ENCODE measurements at places on chromosomes 3 and 15.

GRCh38 chr15:69164807-69165636 is 4.6 kb downstream of the GLCE start:
- DNase-seq: no peak

GRCh38 chr3:57060089-57060821 is at the start of gene SPATA12:
Gene SPATA12, plus strand, starts transcription at chr3:57060664. Its CDS starts 13,031 bp downstream, at chr3:57073695.
- DNase-seq: peak; percentile 45

DNA sequence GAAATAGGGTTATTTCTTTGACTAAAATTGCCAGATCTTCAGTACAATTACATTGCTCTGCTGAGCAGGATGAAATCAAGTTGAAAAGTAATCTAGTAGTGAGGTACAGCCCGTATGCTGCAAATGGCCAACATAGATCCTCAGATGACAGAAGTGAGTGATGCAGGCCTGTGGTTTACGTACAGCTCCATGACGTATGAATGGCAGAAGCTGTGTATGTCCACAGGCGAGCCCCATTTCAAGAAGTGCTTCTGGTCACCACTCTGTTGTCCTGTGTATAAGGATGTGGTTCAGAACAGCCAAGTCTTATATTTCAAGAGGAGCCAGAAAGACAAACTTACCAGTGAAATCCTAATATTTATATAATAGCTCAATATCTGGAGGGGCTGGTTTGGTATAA is 9.2 kb downstream of the CD86 start:
- no peak for DNase-seq

DNA sequence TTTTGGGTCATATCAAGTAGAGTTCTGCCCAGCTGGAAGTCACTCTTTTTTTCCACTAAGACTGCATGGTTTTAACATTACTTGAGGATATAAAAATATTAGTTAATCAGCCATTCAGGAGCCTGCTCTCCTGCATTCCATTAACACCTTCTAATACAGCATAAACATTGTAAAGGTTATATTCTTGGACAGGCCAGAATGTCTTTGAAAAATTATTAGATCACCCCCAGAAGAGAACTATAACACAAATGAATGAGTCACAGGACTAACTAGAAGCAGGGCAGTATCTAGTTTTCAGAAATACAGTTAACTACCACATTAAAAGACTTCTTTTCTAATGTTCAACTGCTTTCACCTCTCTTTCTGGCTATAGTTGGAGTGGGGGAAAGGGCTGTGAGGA is 80.9 kb downstream of the THBS1 start:
- DNase-seq: no peak

DNA sequence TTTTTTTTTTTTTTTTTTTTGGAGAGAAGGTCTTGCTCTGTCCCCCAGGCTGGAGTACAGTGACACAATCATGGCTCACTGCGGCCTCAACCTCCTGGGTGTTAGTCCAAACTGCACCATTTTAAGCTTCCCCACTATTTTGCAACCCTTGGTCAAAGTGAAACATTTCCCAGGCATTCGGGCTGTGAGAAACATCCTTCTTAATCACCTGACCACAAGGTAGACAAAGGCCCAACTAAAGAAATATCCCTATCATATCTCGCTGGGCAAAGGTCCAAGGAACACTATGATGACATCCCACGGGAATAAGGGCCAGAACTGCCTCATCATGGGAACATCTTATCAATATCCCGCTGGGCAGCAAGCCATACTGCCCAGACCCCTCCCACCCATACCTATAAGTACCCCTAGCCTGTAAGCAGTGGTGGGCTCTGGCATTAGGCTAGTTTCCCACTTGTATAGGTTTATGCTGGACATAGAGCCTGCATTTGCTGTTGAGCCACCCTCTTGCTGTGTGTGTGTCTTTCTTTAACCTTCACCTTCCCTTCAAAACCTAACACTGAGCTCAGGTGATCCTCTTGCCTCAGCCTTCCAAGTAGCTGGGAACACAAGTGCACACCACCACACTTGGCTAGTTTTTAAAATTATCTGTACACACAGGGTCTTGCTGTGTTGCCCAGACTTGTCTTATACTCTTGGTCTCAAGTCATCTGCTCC is 95.2 kb downstream of the SEMA5B start:
- DNase-seq: no peak

DNA sequence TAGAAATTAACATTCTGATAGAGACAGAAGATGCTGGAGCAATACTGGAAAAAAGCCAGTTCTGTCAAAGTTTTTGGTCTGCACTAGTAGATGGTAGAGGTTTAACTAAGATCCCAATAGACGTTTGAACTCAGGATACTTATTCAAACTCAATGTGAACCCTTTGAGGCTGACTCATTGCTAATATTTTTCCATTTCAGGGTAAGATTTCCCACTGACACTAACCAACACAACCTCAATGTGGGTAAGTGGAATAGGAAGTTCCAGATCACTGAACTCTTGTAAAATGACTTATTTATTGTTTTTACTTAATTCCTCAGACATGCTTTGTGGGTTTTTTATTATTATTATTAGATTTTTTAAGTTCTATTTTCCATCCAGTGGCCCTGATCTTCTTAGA is 1024.8 kb downstream of the EPHA3 start:
- no peak for DNase-seq

DNA sequence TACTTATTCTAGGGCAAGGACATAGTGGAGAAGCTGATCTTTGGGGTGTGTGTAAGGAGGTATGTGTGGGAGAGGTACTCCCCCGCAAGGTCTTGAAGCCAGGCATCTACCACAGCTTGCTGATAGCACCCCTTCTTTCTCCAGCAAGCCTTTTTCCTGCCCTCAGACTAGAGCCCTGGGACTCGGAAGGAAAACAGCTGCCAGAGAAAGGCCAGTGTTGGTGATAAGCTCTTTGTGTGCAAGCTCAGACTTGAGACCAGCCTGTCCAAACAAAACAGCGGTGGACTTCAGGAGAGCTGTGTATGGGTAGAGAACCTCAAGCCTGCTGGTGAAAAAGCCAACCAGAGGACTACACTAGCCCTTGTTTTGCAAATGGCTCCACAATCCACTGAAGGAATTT is 1028.6 kb downstream of the MCTP2 start:
- DNase-seq: no peak

GRCh38 chr3:177263615-177264368 is 66.5 kb upstream of the TBL1XR1 start:
- DNase-seq: peak; percentile 33

DNA sequence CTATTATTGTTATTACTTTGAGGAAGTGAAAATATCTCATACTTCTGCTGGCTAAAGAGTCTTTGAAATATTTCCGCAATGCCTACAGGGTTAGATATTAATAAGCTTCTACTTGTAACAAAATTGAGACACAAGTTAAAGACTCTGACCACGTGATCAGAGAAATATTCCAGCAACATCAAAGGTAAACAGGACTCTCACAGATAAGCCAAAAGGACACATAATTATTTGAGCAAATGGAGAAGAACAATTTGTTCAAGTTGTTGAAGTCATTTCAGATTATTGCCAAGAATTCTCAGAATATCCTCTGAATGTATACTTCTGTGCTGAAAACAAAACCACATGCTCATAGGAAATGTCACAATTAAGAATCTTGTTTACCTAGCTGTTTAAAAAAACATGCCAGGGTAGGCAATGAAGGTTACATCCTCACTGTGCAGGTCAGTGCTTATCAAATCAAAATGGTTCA is 225.8 kb upstream of the ALCAM start:
- DNase-seq: no peak

- DNase-seq: no peak
Observed at GRCh38 chr3:78605178-78605577, 1162.6 kb downstream of the ROBO1 start.

- DNase-seq: peak; percentile 28
Observed at GRCh38 chr3:70120357-70120966, 120.9 kb downstream of the SAMMSON start.

DNA sequence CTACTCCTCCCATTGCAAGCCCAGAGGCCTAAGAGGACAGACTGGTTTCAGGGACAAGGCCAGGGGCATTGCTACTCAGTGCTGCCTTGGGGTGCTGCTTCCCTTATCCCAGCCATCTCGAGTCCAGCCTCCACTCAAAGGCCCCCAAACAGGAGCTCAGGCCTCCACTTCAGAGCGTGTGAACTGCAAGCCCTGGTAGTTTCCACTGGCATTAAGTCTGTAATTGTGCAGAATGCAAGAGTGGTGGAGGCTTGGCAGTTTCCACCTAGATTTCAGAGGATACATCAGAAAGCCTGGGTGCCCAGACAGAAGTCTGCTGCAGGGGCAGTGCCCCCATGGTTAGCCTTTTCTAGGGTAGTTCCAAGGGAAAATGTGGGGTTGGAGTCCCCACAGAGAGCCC is 192.8 kb upstream of the ST8SIA2 start:
- DNase-seq: no peak

- DNase-seq: no peak
Observed at GRCh38 chr15:32922541-32922940, 204.7 kb downstream of the GREM1 start.

DNA sequence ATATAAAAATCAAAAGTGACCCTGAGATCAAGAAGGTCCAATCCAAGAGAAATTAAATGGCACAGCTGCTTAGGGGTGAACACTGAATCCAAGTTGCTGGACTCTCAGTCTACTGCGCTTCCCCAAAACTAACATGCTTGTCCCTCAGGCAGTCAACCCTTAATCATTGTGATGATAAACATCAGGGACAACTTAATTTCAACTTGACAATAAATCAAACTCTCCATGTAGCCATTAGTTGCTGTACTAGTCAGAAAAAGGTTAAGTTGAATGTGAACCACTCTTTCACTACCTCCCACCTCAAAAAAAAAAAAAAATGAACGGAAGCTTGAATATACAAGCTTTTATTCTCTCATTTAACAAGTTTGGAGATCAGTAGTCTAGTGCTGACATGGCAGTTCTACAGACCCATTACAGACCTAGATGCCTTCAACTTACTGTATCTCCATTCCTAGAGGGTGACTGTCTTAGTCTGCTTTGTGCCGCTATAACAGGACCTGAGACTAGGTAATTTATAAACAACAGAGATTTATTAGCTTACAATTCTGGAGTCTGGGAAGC is 185.7 kb downstream of the FHIT start:
- no peak for DNase-seq
